Kidney (tissue), 22 donors: ENCODE measurements at places on chromosomes 11 and 22.

DNA sequence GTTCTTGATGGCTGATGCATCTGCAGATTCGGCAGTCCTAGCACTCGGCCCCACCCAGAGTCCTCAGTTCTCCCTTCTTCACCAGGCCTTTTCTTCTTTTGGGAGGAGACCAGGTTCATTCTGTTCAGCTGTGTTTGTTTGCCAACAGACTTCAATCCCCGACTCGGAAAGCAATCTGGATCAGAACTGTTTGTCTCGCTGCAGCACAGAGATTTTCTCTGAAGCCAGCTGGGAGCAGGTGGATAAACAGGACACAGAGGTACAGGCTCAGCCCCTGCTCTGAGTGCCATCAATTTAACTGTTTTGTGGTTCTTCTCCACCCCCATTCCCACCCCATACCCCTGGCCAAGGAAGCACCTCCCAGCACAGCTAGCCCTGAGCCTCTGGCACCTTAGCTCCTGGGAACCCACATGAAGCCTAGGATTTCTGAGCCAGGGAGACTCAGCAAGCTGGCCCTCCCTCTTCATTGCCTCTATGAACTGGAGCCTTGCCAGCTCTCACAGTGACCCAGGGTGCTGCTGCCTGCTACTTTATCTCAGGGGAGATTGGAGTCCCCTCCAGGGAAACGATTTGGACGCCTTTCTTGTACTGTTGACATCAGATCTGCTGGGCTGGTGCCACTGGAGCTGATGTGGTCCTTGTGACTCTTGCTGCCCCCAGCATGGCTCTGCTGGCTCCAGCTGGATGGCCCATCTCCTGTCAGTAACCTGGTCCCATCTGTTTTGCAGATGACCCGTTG, 58.2 kb upstream of the HORMAD2 start:
- DNase-seq: no peak

GRCh38 chr11:43072096-43072495, 239.7 kb upstream of the API5 start:
- no peak for DNase-seq

DNA sequence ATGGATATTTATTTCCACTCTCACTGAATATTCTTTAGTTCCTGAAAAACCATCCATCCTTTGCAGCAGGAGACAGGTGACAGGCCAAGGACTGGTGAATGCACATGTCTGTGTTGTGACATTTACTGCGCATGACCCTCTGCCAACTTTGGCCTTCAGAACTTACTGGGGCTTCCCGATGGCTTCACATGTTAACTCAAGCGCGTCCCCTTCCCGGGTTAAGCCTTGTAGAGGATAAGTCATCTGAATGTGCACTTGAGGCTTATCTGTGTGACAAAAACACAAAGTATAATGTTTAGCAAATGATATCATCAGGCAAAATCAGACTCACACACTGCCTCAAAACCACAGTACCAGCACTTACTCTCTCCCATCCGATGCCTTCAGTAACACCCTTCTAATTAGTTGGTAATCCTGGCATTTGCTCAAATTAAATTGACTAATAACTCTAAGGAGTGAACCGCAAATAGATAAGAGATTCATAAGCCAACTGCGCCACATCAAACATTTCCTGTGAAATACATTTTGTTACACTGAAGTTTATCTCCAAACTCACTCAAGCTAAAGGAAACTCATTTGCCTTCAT, 286.4 kb downstream of the CADM1 start:
- no peak for DNase-seq

DNA sequence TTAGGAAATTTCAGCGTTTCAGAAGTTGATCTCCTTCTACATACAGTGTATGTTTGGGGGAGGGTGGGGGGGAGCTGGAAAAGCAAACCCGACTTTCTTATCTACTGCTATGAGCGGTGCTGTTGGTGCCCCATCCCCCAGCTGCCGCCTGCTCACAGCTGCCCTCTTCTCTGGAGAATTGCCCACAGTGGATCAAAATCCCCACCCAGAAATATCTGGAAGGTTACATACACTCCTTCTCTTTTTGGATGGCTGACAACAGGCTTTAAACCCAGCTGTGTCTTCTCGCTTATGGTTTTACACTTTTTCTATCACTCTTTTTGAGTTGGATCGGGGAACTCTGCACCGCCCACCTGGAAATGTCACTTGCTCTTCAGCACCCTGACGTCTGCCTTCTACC, 56.4 kb downstream of the DHCR7 start:
- DNase-seq: no peak

- DNase-seq: no peak
Observed at GRCh38 chr22:23267226-23268043, 87.1 kb downstream of the BCR start.

DNA sequence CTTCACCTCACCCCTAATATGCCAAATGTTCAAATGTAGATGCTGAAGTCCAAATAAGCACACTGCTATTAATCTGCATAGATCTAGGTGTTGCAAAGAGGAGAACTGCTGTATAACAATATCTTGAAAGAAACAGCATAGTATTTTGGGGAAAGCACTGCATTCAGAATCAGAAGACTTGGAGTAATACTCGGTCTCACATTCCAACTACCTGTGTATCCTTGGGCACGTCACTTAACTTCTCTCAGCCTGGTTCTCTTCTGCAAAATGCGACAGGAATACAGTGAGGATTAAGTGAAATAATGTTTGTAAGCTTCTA, 332 bp upstream of the HMGXB4 start:
- DNase-seq: no peak

DNA sequence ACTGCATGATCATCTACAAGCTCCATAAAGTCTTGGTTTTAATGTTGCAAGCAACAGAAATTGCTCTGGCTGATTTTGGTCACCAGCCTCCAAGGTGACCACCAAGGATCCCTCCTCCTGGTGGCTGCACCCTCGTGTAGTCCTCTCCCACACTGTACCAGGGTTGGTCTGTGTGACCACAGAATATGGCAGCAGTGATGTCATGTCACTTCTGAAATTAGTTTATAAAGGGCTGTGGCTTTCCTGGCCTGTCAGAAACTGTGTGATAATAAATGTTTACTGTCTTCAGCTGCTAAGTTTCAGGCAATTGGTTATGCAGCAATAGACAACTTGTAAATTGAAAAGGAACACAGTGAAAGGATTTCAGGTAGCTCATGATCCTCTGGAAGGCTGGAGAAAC, 5.3 kb upstream of the PRDM11 start:
- DNase-seq: no peak

- no peak for DNase-seq
Observed at GRCh38 chr22:19819911-19820879, 34.5 kb downstream of the GNB1L start.
